Left hindlimb (tissue), 1 donor: ENCODE measurements at places on chromosomes 6 and 20.
A peak's percentile ranks its signal among the peaks of the same experiment; 100 is the strongest.

DNA sequence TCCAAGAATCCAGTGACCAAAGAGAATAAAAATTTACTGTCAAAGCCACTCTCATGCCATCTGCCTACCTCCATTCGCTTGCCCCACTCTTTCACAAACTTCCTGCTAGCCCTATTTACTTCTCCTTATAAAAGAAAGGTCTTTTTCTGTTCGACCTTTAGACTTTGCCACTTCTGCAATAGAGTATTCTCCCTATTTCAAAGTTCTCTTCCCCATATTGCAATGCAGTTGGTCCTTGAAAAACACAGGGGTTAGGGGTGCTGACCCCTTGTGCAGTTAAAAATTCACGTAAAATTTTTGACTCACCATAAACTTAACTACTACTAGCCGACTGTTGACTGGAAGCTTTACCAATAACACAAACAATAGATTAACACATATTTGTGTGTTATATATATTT is 15.0 kb downstream of the CCN2 start:
- DNase-seq: no peak

DNA sequence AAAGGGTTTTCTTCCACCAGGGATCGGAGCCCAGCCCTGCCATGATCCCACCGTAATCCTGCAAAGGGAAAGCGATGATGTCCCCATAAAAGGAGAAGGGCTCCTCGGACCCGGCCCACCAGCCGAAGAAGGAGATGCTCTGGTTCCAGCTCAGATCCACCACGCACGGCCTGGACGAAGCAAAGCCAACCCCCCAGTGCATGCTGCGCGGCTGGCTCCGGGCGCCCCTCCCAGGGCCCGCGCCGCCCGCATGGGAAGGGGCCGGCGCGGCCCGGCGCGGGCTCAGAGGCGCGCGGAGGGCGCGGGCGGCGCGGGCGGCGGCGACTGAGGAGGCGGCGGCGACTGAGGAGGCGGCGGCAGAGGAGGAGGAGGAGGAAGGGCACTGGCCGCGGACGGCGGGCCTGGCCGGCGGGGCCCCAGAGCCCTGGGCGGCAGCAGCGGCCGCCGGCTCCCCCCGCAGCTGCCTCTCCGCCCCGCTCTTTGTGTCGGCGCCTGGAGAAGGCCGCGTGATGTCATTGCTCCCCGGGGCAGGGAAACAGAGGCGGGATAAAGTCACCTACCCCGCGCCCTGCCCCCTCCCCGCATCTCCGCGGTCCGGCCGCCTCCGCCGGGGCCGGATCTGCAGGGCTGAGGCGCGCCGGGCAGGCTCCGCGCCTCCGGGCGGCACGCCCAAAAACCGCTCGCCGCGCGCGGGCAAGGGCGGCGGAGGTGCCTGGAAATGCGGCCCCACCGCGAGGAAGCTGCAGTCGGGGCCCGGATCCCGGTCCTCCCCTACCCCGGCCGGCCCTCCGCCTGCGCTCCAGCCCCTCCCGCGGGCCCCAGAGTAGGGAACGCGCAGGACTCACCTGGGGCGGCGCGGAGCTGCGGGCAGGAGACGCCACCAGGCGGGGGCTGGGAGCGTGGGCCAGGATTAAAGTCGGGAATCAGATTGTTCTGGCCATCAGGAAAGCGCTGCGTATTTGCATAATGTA is at the start of gene FAXC:
Gene FAXC (minus strand): TSS at position 504 of the 971 bp plus-strand sequence. CDS start 302 bp downstream, at position 202.
- peak; percentile 59 for DNase-seq

GRCh38 chr20:24478584-24478983 is 9.2 kb downstream of the SYNDIG1 start:
- DNase-seq: no peak

DNA sequence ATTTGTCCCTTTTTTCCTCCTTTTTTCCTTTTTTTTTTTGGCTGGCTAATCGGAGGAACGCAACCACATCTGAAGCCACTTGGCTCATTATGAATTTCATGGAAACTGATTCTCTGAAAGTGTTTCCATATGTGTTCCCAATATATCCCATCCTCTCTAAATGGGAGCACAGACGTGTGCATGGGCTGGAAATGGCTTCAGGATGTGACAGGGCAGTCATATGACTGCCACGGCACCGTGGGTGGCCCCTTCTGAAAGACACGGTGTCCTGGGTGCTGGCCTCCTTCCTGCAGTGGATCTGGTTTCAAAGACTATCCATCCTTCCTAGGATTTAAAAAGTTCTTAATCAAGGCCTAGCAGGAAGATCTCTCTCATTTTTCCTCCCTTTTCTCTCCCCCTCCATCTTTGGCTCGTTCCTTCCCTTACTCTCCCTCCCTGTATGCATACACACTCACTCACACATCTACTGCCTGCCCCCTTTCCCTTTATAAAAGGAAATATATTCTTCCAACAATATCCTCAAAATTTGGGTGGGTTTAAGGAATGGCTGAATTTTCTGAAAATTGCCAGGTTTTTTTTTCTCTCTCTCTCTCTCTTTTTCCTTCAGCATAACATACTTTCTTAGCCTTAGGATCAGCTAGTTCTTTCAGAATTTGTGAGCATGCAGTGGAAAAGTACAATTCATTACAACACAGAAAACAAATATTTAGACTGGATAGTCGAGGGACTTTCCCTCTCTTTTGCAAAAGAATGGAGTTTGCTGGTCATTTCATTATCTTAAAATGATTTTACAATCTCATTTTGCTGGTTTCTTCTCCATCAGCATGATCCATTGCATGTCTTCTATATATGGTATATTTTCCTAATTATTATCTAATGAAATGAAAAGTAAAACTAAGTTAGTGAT is 161.2 kb upstream of the SUPT3H start:
- peak; percentile 84 for DNase-seq

GRCh38 chr6:28408076-28408802 is 8.7 kb upstream of the ZSCAN12 start:
- no peak for DNase-seq

- no peak for DNase-seq
These were observed 6.3 kb downstream of the SCML4 start for GRCh38 chr6:107817784-107818183.

DNA sequence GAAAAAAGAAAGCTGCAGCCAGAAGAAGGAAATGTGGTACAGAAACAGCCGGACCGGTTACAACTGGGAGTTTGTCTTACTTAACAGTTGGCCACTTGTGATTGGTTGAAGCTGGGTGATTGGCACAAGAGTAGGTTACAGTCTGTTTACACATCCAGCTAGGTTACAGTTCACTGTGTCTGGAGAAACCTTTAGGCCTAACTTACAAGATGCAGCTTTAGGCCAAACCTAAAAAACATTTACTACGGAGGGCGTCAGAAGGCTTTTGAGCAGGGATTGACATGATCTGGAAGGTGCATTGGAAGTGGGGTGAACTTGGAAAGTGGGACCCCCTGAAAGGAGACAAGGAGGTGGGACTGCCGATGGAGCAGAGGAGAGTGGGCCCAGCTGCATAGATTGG is 122.3 kb downstream of the BANF2 start:
- DNase-seq: peak; percentile 64
